ENCODE measurements at places on chromosomes 3 and 15.

DNA sequence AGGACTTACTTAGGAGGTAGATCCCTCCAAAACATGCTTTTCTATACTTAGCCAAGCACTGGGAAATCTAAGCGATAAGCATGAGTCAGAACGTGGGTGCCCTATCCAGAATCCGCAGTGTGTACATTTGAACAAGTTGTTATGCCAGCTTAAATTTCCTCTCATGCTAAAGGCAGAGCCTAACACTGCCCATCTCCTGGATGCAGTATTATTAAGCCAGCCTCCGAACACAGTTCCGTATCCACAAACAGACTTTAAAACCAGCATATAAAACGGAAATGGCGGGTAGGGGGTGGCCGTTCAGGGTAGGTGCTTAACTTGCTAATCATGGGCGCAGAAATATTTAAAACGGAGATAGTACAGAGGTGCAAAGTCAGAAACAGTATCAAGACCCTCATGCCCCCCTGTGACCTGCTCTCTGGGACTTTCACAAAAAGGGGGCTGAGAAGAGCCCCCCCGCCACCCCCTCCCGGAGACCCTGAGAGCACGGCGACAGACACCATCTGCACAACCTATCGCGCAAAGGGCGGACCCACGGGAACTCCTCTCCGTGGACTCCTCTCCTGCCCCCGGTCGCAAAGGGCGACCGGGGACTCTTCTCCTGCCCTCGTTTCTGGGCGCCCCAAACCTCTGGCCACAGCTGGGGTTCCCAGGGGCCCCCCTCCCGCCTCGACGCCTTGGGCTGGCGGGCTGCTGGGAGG, 889 bp upstream of the LRRIQ4 start:
- no peak for DNase-seq

GRCh38 chr3:152193673-152194267, 75.0 kb upstream of the MBNL1 start:
- no peak for DNase-seq

GRCh38 chr3:154139996-154140436, 18.8 kb downstream of the ARHGEF26 start:
- DNase-seq: no peak

- no peak for DNase-seq
These were observed 500 bp downstream of the PARP6 start for GRCh38 chr15:72271895-72272212.

DNA sequence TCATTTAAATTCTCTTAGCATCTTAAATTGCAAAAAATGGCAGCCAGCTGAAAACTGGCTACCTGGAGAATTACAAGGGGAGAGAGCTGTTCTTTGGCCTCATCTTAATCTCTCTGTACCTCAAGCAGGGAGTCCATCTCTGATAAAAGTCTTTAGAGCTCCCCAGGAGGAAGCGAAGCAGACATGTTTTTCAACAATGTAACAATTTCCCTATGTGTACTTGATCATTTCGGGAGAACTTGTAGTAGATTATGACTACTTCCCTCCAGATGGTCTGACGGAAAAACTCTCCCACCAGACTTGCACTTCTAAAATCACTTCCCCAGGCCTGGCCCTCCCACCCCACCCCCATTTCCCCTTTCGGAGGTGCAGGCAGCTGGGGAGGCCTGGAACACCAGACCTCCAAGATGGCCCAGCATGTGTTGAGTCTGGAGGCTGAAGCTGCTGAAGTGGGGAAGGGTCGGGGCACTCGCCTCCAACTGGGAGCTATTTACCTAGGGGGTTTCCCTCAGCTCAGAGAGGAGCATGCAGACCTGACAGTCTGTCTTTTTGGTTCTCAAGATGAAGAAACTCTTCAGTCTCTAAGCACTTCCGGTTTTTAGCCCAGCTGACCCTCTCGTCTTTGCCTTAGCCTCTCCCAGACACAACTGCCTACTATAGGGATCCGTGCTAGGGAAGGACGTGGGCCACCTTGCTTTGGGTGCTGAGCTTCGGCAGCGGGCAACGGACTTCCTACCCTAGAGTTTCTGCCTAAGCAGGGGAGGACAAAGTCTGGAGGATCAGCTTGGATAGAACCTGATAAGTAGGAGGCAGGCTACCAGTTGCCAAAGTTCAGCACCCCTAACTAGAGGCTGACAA, 164.0 kb upstream of the TBL1XR1 start:
- DNase-seq: no peak

DNA sequence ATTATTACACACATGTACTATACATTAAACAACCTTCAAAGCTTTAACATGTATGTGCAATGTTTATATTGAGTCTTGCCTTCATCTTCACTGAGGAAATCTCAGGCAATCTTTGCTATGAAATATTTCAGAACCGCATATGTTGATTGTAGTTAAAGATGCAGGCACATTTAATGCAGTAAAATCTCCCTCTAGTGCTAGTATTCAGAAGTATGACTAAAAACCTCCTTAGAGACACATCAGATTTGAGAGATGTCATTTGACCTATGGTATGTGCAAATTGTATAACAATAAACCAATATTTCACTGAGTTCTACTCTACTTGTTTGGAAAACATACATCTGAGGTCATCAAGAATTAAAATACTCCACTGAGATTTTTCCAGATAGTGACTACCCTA, 123.8 kb upstream of the C15orf61 start:
- no peak for DNase-seq

GRCh38 chr3:172115787-172116186, 76.4 kb downstream of the FNDC3B start:
- DNase-seq: no peak

- DNase-seq: no peak
These were observed 10.9 kb downstream of the STRIT1 start for GRCh38 chr3:155282385-155283091.

DNA sequence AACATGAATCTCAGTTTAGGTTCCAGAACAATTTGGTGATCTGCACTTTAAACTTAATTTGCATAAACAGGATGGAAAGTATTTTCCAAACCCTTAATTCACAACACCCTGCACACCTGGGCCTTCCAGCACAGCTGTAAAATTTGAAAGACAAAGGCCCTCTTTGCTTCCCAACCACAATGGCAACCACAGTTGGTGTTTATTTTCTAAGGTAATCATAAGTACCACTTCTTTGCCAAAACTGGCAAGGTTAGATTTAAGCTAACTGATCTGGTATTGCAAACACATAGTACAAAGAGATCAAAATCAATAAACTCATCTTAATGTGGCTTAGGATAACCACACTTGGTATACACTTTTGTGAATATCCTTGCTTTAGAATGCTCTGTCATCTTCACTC, 4.1 kb downstream of the LRIG1 start:
- no peak for DNase-seq

DNA sequence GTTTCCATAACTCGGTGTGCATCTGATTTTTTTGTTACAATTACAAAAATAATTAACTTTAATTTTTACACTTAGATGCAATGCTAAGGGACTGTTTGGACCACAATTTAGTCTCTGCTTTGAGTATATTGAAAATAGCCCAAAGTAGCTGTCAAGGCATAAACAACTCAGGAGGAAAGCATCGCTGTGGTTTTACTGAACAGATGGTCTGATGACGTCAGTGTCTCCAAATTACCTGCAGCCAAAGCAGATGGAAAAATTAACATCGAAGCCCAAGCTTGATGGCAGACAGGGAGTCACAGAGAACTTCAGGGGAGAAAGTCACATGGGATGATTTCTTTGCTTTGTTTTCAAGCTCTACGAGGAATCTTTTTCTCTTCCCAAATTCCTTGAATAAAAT, 83.1 kb upstream of the PLCL2 start:
- no peak for DNase-seq
